ENCODE measurements at places on chromosomes 7 and 10.

GRCh38 chr10:44424957-44425356 lies 40.1 kb upstream of the CXCL12 start:
- no peak for DNase-seq

DNA sequence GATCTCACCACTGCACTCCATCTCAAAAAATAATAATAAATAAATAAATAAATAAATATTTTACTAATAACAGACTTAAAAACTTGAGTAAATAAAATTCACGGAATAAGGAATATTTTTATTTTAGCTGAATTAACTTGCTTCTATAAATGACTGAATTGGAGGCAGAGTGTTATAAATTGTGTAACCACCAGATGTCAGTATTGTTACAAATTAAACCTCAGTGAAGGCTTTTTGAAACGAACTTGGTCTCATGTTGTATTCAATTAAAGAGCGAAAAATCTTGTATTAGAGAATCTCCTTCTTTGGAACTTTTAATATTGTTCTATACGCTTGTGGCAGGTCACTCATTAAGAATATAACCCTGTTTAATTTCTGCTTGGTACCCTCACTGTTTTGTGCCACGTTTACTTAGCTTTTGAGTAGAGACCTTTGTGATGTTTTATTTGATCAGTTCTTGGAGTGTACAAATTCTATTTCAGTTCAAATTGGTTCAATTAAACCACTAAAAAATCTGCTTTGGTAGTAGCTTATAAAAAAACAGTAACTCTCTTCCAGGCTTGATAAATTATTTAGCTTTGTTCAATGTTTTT lies 45.6 kb upstream of the SCIN start:
- no peak for DNase-seq

DNA sequence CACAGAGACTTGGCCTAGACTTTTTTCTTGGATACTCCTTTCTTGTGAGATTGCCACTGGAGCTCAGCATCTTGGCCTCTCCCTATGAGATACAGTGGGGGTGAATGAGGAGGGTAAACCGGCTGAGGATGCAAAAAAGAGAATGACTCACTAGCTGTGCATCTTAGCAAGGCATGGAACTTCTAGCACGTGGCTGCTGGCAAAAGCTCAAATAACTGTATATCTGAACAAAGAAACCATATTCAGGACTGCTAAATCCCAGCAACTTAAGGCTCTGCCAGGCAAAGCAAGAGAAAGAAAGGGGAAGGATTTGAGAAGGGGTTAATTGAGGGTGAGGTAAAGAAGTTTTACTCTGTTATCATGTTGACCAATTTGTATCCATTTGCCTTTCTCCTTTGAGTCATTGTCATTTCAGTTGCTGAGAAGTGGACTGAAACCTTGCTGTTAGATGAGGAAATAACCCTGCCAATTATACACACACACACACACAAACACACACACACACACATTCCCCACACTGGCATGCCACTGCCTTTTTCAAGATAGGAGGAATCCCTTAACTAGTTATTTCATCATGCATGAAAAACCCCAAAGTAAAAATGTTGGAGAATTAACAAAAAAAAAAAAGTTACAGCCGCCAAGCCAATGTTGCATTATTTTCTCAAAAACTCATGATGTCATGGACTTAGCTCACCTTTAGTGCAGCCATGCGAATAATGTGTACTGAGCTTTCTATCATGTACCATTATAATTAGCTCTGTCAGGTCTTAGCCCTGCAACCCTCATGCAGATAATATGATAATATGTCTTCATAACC lies 997.3 kb downstream of the LRMDA start:
- DNase-seq: no peak

- peak; percentile 3 for DNase-seq
Observed at GRCh38 chr7:103651593-103652377, 205.8 kb upstream of the SLC26A5 start.

DNA sequence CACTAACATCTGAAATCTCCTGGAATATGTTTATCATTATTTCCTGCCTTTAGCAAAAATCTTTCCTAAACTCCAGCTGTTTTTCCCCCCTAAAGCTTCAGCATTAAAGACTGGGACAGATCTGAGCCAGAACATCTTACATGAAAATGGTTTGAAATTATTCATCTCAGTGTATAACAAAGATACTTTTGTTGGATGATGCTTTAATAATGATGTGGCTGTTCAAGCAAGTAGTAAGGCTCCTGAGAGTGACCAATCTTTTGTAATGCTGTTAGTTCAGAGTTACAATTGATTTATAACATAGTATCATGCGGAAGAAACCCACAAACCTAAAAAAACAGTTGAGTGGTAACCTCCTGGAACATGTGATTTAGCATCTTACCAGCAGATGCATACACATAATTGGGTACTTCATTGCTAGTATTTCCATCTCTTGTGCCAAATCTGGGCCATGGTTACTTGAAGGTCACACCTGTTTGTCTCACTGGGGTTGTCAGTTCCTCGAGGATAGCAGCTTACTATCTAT lies 1.5 kb downstream of the BZW2 start:
- no peak for DNase-seq

- peak; percentile 35 for DNase-seq
Observed at GRCh38 chr10:61899997-61900828, 1.3 kb upstream of the ARID5B start.

GRCh38 chr7:30977896-30978564 lies 14.3 kb downstream of the GHRHR start:
- DNase-seq: peak; percentile 52

DNA sequence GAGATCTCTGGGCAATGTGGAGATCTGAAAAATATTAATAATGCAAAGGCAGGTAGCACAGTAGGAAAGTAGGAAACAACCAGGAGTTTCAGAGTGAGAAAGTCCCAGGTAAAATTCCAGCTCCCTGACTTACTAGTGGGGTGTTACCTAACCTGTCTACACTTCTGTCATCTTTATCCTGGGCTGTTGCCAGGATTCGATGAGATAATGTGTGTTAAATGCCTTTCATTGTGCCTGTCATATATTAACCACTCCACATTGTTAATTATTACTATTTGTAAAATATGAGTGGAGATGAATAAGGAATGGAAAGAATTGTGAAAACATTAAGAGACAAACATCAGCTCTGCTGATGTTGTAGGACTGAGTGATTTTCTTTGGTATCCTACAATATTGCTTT lies 50.0 kb upstream of the FRMD4A start:
- no peak for DNase-seq

DNA sequence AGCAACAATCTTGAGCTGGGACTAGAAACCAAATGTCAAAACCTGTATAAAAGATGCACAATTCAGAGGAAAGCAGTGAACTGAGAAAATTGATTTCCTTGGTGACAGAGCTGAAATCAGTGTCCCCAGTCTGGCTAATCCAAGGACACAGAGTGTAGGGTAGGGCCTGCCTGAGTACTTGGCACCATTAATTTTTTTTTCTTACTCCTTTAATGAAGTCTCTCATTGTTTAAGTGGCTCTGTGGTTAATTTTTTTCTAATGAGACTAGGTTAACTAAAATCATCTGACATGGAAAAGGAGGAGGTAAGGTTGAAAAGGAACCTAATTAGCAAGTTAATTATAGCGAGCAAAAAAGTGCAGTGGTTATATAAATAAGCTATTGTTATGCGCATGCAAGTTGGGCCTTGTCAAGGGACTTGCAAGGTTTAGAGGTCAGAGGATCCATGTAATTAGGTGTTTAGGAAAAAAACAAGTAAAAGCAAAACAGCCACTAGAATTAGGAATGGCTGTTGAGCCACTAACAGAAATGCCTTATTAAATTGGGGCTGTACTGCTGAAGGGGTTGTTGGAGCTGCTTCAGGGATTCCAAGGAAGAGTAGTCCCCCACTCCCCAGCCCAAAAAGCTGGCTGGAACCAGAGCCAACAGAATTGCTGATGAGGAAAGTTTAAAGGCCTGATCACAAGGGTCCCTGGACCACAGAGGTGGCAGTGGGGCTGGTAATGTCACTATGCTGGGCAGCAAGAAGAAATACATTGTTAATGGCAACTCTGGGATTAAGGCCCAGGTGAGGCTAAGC lies 58.9 kb upstream of the STRIP2 start:
- no peak for DNase-seq

DNA sequence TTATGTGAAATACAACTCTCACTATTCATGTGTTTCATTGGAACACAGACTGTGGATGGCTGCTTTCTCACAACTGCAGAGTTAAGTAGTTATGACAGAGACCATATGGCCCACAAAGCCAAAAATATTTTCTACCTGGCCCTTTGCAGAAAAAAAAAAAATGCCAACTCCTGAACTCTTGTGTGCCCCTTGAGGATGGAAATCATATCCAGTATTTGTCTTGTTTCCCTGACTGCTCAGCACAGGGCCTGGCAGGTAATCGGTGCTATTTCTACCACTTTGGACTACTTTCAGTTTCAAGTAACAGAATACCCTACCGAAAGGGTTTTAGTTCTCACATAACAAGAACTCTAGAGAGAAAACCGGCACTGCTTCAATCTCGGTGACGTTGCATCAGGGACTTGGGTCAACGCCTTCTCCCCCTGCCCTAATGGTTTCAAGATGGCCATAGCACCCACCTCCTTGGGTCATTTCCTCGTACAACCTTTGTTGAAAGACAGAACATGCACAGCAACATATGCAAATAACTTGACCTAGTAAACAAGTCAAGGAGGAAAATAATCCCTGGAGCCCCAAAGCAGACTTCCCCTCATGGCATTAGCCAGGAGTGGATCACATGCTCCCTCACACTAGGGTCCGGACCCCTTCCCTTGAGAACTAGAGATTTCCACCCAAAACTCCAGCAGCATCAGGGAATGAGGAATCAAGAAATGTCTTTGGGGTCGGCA lies 11.8 kb upstream of the GPNMB start:
- DNase-seq: no peak

GRCh38 chr10:88791924-88792323 lies 10.6 kb upstream of the LIPM start:
- peak; percentile 28 for DNase-seq

DNA sequence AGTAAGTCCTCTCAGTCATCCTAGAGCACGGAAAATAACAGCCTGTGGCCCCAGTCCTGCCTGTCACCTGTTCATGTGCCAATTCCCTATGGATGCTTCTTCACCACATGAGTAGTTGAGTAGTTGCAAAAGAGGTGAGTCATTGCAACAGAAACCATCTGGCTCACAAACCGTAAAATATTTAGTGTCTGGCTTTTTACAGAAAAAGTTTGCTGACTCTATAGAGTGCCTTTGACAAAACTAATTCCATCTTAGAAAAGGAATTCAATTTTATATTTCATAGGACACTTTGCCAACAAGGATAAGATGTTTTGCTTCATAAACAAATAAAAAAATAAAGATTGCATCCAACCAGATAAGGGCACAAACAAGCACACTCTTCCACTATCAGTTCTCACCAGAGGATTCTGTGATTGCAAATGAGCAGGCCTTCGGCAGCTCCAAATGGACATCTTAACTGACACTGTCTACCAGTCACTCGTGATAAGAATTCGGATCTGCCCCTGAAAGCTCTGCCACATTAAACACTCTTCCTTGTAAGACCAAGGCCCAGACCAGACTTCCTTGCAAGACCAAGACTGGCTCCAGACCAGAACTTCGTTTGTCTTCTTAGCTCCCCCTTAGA lies 242.7 kb upstream of the SEMA3C start:
- DNase-seq: no peak

DNA sequence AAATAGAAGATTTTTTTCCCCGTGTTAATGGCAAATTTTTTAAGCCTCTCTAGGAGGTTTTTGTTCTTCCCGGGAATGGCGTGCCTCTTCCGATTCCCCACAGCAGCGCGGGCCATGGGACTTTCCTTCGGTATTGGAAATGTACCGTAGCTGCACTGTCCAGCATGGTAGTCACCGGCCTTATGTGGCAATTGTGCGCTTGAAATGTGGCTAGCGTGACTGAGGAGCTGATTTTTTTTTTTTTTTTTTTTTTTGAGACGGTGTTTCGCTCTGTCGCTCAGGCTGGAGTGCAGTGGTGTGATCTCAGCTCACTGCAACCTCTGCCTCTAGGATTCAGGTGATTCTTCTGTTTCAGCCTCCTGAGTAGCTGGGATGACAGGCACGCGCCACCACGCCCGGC lies 938 bp upstream of the TCTN3 start:
- DNase-seq: no peak

DNA sequence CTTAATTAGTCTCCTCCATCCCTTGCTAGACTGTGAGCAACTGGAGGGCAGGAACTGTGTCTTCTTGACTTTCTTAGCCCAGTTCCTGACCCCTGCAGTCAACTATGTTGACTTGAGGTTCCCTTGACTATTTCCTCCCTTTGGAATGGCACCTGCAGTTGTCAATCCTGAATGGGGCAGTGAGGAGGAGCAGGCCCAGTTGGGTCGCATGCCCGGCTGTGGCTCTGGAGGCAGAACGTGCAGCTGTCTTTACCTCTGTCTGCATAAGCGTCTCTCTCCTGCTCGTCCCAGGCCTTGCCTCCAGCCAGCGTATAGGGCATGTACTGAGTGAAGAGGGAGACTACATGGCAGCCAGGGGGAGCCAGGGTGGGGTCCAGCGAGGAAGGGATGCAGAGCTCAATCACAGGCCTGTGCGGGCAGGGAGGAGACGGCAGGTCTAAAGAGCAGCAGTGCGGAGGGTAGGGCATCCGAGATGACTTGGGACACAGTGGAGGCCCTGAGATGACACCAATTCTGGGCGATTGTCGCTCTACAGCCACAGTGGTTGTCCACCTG lies 26.8 kb downstream of the PYROXD2 start:
- DNase-seq: no peak

DNA sequence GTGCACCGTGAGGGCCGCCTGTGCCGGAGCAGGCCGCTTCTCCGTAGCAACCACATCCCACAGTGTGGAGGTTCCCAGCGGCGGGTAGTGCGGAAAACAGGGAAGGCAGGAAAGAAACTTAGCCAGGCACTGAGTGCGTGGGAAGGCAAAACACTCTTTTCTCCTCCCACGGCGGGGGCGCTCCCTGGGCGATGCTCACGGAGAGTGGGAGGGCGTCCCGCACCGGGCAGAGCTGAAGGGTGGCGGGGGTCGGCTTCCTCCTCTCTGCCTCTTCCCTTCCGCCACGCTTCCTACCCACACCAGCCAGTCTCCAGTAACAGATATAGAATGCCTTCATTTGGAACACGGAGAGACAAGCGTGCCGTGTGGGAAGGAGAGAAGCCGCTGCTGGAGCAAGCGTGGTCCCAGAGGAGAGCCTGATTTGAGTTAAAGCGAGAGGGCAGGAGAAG lies 252.5 kb downstream of the PAXIP1 start:
- no peak for DNase-seq

GRCh38 chr10:67527351-67527750 lies 168.6 kb downstream of the CTNNA3 start:
- DNase-seq: no peak
